Suppressor macrophage treated with lipopolysaccharide for 1 hour (primary cell): ENCODE measurements at places on chromosomes 5 and 9.

GRCh38 chr5:143932584-143932983 is 120.6 kb downstream of the HMHB1 start:
- DNase-seq = no peak

GRCh38 chr5:106135473-106135872 is 1535.3 kb downstream of the EFNA5 start:
- DNase-seq = no peak

DNA sequence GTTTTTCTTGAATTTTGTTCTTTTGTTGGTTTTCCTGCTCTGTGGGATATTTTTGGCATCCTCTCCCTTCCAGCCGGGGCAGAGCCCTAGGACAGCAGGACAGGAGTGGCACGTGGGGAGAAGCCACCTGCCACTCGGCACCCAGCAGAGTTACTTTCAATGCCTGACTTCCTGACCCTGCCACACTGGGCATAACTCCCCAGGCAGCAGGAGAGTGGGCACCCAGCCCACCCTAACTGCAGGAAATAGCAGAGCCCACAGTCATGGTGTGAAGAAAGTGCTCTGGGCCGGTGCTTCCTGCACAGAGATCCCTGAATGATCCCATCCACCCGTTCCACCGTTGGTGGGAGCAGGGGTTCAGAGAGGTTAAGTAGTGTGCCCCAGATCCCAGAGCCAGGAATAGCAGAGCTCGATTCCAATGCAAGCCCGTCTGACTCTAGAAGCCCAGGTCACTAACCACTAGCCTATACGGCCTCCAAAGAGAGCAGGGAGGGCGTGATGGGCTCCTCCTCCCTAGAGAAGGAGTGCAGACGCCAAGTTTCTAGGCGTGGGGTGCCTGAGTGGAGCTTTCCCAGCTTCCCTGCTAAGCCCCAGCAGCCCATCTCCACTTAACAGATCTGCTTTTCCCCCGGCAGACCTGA is 8.1 kb upstream of the NUP214 start:
- no peak for DNase-seq

DNA sequence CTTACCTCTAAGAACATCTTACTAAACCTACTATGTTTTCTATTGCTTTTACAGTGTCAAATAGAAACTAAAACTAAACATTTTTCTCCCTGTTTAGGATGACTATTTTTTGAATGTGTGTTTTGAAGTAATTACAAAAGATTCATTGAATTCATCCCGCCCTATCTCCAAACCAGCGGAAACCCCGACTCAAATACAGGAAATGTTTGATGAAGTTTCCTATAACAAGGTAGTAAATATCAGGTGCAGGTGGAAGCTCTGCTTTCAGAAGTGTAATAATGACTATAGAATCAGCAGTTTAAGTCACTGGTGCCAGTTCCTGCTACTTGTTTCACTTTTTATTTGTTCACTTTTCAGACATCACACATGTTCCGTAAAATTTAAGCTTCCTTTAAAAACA is 20.0 kb downstream of the ERAP2 start:
- DNase-seq = peak; percentile 47

GRCh38 chr5:18553269-18553668 is 919.0 kb downstream of the TAF11L14 start:
- DNase-seq = no peak

GRCh38 chr9:123658792-123659191 is 271.1 kb downstream of the DENND1A start:
- DNase-seq = no peak

- no peak for DNase-seq
Observed at GRCh38 chr9:98559561-98559960, 149.2 kb downstream of the GABBR2 start.

DNA sequence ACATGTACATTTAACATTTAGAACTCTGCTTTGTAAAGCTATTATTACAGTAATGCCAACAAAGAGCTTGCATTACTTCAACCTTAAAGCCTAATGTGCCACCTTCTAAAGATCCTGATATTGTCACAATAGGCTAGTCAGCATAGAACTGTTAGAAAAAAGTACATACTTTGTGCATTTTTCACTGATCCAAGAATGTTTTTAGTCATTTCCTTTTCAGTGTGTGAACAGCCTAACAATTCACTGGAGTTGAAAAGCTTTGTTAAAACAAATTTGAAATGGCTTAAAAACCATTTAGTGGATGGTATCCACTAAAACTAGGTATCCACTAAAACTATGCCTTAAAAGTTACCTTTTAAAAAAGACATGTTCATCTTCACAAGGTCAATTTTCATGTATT is 4.5 kb downstream of the RPS6 start:
- no peak for DNase-seq

DNA sequence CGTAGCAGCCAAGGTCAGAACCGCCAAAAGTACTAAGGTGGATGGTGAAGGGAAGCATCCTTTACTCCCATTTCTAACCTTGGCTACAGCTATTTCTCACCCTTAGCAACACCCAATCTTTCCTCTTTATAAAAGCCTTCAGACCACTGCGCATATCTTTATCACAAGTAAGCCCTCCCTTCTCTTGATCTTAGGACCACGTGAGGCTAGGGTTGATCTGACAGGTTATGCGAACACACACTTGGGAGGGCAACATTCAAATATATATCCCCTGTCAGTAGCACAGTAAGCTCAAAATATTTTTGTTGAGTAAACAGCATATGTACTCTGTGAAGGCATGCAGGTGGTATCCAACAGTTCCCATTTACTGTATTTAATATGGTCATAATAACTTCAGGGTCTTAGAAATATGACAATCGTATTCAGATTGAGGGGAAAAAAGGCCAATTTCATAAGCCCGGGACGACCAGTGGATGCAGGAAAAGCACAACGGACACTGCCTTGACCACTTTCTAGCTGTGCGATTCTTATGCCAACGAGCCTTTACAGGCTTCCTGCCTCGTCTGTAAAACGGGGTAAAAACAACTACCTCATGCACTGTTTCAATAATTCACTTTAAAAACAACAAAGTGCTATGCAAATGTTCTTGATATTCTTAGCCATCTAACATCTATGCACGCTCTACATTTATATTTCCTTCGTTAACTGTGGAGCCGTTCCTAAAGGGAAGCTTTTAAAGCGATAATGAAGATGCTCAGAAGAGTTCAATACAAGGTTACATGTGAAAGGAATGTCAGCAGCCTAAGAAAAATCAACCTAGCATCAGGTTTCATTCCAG is 1.3 kb downstream of the ARSB start:
- no peak for DNase-seq

DNA sequence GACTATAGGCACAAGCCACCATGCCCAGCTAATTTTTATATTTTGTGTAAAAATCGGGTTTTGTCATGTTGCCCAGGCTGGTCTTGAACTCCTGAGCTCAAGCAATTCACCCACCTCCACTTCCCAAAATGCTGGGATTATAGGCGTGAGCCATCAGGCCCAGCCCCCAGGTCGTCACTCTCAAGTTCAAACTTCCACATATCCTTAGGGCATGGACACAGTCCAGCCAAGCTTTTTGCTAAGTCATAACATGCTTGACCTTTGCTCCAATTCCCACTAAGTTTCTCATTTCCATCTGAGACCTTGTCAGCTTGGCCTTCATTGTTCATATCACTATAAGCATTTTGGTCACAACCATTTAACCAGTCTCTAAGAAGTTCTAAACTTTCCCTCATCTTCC is 43.9 kb upstream of the ARAP3 start:
- DNase-seq = no peak

DNA sequence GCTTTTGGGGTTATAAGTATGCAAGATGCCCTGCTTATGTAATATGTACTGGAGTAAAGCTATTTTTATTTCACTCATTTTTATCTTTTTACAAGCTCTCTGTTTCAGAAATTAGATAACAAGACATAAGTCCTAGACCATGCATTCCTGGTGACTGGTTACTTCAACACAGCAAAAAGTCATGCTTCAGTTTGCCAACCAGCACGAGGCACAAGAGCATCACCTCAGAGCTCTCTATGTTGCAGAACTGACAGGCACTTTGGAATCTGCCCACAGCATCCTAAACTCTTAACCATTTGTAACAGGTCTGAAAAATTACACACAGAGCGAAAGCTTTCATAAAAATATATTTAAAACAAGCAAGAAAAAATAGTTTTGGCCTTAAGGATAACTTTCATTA is 112.8 kb downstream of the MARCHF11 start:
- no peak for DNase-seq

GRCh38 chr9:98037357-98037756 is 19.2 kb upstream of the NANS start:
- DNase-seq = peak; percentile 75

- DNase-seq = no peak
Observed at GRCh38 chr9:93588641-93589609, 12.5 kb downstream of the PHF2 start.

DNA sequence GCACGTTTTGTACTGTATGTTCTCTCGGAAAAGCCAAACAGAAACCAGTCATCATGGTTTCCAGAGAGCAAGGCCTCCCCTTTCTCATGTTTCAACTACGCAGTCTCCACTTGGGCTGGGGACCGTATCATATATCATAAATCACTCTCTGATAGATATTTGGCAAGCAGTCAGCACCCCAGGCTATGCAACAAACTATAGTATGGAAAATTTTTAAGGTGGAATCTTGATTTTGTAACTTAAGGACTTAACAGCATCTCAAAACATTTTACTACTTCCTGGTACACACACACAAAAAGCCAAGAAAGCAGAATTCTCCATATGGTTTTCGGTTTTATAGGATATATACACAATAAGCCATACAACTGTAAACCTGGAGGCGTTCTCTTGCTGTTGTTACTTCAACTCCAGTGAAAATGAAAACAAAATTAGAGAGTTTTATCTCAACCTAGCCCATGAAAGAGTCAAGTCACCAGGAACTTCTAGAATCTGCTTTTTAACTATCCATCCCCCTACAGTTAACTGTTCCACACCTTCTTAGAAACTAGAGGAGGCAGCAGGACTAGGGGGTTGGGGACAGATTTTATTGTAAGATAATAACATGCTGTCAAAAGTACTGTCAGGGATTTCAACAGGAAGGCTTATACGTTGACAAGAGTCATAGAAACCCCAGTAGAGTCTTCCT is 283.4 kb downstream of the NFIB start:
- no peak for DNase-seq

GRCh38 chr5:34001241-34001841 is 6.5 kb downstream of the AMACR start:
- DNase-seq = no peak

DNA sequence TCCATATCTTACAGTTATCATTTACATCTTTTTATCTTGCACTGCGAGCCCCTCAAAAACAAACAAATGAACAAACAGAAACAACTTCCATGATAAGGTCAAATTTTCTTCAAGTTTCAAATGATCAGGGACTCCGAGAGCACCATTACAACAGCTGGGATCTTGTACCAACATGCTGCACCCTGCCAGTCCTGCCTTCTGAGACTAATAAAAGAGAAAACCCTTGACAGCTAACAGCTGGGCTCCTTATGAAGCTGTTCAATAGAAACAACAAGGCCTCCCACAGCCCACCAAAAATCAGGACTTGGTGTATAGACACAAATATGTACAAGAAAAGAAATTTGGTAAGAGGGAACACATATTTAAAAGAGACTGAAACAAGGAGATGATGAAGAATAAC is 985.3 kb upstream of the DMAC1 start:
- no peak for DNase-seq

DNA sequence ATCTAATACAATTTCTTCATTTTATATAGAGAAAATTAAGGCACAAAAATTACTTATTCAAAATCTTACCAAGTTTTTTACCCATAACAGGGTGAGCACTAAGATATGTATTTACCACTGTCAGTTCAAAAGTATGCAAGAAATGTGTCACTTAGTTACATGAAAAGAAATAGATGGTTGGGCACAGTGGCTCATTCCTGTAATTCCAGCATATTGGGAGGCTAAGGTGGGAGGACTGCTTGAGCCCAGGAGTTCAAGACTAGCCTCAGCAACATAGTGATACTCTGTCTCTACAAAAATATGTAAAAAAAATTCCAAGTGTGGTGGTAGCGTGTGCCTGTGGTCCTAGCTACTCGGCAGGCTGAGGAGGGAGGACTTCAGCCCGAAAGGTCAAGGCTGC is 19.4 kb downstream of the YIPF5 start:
- no peak for DNase-seq

GRCh38 chr9:21653091-21653490 is 149.3 kb upstream of the MTAP start:
- no peak for DNase-seq

GRCh38 chr9:114382699-114383520 is 4.9 kb downstream of the AKNA start:
- peak; percentile 88 for DNase-seq

DNA sequence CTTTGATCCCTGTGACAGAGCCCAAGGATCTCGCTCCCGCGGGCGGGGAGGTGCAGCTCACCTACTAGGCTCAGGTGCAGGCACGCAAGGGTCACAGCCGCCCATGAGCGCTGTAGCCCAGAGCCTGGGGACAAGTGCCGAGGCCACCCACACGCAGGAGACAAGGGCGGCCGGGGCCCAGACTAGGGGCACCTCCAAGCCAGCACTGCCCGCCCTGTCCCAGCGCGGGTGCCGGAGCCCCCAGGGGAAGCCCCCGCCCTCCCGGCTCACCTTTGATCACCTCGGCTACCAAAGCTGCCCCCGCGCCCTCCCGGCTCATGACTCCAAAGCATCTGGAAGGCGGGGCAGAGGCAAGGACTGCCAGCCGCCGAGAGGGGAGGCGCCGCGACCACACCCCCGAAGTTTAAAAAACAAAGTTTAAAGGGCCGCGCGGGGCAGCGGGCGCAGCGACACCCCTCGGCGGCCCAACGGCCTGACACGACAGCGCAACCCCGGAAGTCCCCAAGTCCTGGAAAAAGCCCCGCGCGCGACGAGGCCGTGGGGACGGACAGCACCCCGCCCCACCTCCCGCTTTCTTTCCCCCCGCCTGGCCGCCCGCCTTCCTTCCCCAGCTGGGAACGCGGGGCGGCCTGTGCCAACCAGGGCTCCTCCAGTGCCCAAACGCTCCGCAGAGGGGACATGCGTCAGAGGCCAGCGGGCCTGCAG is 53.0 kb downstream of the CDC14B start:
- DNase-seq = peak; percentile 84

DNA sequence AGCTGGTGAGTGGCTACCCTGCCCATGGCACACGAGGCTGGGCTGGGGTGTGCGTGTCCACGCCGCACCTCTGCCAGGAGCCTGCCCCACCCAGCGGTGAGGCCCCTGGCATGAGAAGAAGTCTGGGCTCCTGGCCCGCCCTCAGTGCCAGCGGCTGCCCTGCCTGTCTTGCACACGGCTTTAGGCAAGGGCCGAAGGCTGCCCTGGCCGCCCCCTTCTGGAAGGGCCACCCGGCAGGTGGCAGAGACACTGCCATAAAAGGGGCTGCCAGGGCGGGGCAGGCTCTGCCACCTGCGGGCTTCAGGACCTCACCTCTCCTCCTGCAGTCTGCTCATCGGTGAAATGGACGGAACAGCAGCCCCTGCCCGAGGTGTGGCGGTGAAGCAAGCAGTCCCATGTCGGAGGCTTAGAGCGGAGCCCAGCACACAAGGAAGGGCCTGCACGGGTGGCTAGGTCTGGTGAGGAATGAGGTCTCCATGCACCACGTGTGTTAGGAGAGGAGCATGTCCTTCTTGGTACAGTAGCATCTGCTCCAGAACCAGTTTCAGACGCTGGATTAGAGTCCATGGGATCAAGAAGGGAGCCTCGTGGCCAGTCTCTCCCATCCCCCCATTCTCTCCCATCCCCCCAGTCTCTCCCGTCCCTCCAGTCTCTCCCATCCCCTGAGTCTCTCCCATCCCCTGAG is 34.8 kb upstream of the TMEM250 start:
- DNase-seq = no peak
